Common myeloid progenitor, CD34-positive (primary cell): ENCODE measurements at places on chromosomes 13 and 19.

DNA sequence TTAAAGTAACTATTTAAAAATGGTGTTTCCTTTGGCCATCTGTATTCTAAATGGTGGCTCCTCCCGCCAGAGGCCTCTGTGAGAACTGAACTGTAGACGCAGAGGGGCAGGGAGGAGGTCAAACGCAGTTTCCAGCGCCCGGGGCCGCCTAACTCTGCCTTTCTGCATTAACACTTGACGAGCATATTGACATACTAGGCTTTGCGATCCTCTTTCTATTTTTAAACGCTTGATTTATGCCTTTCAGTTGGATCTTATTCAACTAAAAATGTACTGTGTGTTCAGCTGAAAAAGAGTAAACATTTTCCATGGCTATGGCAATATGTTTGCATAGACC, 74.7 kb downstream of the SPACA7 start:
- no peak for DNase-seq

DNA sequence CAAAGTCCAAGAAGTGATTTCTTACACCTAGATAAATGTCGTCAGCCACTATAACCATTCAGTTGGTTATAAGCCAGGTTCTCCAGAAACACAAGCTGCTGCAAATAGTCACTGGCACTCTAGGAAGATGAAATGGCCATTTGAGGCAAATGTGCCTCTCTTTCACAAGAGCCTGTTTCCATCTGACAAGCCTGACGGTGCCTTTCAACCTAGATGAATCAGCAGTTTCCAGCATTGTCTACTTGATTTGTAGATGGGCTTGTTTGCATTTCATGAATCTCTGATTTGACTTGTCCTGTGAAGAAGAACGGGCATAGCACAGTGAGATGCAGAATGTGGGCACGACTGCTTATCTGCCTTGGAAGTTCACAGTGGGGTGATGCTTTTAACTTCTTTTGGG, 327.2 kb downstream of the LMO7 start:
- DNase-seq, result peak; percentile 32

DNA sequence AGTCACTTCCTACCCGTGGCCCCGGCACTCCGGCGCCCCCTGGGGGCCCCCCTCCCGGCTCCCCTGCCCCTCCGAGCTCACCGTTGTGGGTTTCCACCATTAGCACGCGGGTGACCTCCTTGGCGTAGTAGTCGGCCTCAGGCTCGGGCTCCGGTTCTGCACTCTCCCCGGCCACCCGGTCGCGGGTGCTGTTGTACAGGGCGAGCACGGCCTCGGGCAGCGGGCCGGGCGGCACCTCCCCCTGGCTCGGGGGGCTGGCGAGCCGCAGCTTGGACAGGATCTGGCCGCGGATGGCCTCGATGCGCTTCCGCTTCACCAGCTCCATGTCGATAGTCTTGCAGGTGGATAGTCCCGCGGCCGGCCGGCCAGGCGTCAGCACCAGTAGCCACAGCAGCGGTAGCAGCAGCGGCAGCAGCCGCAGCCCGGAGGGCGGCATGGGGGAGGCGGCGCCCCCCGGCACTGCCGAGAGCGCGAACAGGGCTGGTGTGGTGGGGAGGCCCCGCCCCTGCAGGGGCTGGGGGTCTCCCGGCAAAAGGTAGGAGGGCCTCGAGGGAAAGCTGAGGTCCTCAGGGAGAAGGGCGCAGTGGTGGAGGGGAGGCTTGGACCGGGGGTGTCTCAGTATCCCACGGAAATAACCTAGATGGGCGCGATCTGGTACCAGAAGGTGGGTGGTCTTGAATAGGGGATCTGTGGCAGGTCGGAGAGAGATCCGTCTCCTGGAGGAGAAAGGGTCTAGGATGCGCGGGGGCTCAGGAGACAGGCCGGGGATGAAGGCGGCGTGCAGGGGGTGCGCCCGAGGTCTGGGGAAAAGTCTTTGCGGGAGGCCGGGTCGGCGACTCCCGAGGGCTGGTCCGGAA, 885 bp downstream of the TGFB1 start:
- DNase-seq, result peak; percentile 76

DNA sequence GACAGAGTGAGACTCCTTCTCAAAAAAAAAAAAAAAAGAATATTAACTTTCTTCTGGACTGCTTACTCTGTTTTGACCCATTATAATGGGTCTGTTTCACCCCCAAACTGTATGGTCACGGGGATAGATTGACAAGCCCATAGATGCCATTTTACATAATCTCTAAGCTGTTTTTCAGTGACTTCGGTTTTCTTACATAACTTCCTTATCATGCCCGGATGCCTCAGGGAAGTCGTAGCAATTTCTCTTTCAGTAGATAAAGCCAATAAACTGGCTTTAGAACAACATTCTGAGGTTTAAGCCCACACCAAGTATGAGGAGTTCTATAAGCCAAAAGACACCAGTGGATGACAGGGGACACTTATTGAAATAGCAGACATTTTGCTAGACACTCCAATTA, 5.9 kb upstream of the ZNF254 start:
- DNase-seq, result peak; percentile 40

DNA sequence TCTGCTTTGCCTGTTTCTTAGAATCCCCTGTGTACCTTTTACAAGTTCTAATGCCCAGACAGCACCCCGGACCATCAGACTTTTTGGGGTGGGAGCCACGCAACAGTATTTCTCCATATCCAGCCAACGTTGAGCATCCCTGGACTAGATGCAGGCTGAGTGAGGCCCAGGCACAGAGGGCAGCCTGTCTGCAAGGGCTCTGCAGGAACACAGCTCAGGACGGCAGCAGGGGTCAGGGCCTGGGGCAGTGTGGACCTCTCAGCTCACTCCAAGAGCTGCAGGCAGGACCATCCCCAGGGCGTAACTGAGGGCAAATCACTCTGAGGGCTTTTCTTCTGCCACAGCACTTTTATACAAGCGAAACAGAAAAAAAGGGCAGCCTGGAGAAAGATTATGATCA, 95.8 kb downstream of the DNAJC15 start:
- DNase-seq, result no peak

DNA sequence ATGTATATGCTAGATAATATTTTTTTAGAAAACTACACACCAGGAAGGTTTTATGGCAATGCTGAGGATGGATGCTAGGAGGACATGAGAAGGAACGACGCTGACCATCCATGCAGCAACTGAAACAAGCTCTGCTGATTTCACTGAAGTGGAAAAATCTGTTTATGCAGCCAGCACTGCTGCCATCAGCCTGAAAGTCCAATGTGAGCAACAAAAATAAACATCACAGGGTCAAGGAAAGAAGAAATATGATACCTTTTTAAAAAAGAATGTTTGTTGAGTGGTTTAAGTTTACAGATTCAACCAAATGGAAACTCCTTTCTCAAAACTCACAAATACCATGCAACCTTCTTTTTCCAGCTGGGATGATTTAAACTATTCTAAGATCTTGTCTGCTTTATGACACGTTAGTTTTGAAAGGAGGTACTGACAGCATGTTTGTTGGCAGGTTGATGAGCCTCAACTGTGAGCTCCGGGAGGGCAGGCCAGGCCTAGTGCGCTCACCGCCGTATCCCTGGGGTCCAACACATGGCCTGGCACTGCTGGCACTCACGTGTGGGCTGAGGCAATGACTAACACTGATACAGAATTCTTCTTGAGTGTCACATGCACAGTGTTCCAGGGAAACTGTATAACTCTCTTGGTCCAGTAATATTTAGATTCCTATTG, 46.8 kb downstream of the LATS2 start:
- DNase-seq, result no peak

DNA sequence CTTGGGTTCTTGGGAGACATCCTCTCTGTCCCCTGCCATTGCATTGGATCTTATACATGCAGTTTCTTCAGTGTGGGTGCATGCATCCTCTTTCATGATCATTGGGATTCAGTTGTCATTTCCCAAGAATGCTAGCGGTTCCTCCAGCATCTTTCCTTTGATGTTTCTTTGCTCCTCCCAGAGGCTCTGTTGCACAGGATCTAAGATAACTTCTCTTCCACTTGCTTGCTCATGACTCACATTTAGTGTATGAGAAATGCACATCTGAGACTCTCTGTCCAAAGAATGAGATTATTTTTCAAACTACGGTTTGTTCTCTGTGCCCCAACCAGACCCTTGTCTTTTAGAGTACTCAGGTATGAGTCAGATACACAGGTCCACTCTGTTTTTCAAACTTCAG, 197.1 kb downstream of the NDFIP2 start:
- DNase-seq, result no peak

GRCh38 chr19:45650722-45651121, 11.5 kb upstream of the EML2 start:
- no peak for DNase-seq

DNA sequence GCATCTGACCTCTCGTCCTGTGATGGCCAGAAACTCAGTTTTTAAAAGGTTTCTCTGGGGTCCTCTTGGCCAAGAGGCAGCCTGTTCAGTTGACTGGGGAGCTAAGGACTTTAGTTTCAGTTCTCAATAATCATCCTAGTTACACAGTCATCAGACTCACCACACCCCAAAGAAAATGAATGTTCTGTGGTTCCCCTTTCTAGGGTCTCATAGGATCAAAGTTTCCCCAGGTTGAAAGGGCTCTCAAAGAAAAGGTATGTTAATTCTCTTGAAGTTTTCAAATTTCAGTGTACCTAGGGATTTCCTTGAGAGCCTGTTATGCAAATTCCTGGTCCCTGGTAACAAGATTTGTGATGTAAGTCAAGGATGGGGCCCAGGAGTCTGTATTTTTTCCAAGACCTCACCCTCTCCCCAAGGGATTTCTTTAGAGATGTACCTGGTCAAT, 94.9 kb downstream of the FAM216B start:
- peak; percentile 27 for DNase-seq

DNA sequence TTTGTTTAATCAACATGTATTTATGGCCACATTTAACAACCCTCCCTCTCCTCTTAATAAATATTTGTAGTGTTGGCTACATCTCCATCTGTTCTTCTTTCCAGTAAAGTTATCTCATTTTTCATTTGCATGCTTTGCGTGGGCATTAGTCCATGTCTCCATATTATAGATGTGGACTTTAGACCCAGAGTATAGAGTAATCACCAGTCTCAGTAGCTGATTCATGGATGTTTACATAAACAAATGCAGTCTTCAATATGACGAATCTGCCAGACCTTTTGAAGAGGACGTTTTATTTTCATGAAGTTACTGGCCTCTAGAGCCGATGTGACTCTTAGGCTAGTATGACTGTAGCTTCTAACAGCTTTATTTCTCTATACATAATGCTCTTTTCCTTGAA, 1546.2 kb downstream of the OLFM4 start:
- DNase-seq, result no peak

- DNase-seq, result no peak
Observed at GRCh38 chr13:85377783-85378182, 421.4 kb downstream of the SLITRK6 start.

GRCh38 chr19:40641281-40641680, 40.1 kb downstream of the LTBP4 start:
- no peak for DNase-seq

GRCh38 chr13:96984051-96984508, 10.2 kb downstream of the OXGR1 start:
- DNase-seq, result peak; percentile 52

DNA sequence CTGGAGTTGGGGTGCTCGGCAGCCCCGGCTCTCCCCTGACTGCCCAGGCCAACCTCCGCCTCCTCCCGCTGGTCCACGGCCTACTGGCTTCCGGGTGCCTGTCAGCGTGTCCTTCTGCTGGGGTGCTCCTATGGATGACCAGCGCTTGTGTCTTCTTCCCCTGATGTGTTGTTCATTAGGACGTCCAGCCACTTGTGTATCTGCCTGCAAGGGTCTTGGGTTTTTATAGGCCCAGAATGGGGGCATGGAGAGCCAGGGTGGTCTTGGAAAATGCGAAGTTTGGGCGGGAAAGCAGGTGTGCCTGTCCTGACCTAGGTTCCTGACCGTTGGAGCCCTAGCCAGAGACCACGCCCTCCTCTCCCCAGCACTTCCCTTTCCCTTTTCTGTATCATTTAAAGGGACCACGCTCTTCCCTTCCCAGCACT, 139.8 kb downstream of the SLITRK5 start:
- DNase-seq, result no peak

DNA sequence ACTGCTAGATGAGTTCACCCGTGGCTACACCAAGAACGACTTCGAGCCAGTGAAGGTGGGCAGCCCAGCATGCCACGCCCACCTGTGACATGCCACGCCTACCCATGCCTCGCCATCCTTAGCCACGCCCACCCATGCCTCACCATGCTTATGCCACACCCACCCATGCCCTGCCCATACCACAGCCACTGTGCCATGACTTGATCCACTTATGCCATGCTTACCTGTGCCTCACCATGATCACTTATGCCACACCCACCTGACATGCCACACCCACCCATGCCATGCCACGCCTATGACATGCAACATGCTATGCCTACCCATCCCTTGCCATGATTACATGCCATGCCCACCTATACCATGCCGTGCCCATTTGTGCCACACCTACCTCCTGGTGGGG, 12.9 kb upstream of the USE1 start:
- no peak for DNase-seq

DNA sequence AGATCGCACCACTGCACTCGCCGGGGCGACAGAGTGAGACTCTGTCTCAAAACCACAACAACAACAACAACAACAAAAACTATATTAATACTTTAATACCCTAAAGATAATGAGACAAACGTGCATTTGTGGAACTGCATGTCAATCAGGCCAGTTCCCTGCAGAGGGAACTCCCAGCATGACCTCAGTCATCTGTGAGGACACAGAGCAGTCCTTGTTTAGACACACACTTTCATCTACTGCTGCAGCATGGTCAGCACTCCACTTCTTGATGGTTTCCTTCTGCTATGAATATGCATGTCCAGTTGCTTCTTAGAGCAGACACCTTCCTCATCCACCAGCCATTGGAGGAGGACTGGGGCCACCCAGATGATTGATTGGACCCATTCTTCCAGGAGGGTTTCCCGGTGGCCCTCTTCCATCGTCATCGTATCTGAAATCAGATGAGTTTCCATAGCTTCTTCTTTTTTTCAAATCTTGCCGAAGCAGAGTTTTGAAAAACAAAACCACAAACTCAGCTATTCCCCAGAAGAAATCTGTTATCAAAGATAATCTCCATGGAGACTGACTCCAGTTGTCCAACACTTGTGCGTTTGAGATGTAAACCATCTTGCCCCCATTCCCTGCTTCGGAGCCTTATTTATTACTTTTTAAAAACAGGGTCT, 26.5 kb downstream of the ZNF607 start:
- DNase-seq, result peak; percentile 87

GRCh38 chr19:825897-826644, 1.6 kb upstream of the AZU1 start:
- no peak for DNase-seq

- no peak for DNase-seq
Observed at GRCh38 chr19:30423481-30423880, 51.3 kb downstream of the ZNF536 start.

DNA sequence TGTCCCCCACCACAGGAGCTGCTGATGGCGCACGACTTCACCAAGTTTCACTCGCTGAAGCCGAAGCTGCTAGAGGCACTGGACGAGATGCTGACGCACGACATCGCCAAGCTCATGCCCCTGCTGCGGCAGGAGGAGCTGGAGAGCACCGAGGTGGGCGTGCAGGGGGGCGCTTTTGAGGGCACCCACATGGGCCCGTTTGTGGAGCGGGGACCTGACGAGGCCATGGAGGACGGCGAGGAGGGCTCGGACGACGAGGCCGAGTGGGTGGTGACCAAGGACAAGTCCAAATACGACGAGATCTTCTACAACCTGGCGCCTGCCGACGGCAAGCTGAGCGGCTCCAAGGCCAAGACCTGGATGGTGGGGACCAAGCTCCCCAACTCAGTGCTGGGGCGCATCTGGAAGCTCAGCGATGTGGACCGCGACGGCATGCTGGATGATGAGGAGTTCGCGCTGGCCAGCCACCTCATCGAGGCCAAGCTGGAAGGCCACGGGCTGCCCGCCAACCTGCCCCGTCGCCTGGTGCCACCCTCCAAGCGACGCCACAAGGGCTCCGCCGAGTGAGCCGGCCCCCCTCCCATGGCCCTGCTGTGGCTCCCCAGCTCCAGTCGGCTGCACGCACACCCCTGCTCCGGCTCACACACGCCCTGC, 4.4 kb upstream of the NOP53 start:
- no peak for DNase-seq
